ENCODE measurements at places on chromosomes 5 and 9.

GRCh38 chr9:124553738-124554137 lies 46.5 kb upstream of the NR5A1 start:
- DNase-seq, result no peak

DNA sequence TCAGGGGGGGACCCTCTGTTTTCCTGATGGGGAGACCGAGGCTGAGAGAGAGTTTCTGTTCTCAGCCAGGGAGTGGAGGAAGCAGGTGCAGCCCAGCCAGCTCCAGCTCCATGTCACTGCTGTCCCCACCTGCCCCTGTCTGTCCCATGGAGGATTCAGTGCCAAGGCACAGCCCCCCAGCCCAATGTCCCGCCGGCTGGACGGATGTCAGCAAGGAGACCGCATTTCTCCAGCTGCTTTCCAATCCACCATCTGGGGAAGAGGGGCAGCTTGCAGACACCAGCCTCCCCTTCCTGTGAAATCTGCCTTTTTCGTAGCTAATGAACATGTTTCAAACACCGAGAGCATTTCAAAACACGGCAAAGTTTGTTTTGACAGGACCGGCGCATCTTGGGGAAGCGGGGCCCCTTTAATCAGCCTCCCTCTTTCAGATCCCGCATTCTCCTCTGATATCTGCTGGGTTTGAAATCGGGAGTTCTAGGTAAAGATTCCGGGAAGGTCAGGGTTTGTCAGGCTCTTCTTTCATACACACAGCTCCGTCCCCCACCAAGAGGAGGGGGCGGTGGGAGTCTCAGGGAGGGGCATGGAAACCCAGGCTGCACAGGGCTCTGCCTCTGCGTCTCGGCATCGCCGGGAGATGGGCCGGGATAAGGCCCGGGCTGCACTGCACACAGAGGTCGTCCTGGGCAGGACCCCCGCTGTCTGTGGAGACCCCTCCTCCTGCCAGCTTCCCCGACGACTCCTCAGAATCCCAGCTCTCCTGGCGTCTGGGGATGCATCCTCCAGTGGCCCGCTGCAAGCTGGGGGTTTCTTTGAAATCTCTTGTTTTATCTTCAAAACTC lies 74.8 kb downstream of the NEK6 start:
- DNase-seq, result no peak

DNA sequence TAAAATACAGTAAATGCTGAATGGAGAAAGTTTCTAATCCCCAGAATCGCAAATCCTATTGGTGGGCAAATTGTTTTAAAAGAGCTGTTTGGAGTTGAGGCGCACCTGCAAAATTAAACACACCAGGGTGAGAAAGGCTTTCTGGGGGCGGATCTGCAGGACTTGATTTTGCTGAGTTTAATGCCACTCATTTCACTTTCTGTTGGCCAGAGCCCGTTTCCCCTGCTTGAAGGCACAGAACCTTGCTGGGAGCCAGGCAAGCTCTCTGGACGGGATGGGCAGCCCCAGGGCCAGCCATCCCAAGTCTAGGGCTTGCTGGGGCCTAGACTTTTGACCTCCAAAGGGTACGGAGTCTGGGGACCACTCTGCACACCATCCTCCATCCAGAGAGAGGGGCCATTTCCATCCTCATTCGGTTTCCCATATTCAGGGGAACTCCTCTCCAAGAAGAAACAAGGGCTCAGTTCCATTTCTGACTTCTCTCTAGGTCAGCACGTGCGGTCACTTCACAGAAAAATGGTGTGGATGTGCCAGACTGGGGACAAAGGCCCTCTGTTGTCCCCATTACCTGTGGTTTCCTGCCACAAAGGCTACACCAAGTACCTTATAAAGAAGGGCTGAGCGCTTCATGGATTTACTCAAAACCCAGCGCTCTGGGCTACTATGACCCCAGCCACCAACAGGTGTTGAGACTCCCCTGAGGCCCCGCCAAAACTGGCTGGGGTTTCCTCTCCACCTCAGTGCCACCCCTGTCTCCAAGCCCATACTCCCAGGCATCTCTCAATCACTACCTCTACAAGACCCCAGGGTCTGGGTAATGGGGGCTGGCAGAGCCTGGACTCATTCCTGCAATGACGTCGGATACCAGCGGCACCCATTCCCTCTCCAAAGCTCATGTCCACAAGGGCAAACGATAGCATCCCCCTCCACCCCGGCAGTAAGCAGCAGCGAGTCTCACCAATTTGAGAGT lies 170.0 kb downstream of the AUH start:
- no peak for DNase-seq

DNA sequence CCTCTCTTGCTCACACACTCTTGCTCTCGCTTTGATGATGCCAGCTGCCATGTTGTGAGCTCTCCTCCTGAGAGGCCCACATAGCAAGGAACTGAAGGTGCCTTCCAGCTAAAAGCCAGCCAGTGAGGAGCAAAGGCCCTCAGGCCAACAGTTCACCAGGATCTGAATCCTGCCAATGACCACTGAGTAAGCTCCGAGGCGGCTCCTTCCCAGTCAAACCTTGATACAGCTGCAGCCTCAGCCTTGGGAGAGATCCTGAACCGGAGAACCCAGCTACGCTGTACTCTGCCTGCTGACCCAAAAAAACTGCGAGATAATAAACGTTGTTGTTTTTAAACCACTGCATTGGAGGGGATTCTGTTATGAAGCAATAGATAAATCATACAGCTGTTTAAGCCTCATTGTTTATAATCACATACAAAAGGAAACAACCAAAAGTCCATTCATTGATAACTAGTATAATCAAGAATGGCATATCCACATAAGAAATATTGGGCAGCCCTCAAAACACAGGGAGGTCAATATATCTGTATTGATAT lies 49.0 kb upstream of the IFNK start:
- no peak for DNase-seq

- no peak for DNase-seq
Measured at GRCh38 chr5:10594591-10595210, 30.8 kb downstream of the ANKRD33B start.

GRCh38 chr5:63233911-63234310 lies 655.3 kb downstream of the LRRC70 start:
- no peak for DNase-seq

DNA sequence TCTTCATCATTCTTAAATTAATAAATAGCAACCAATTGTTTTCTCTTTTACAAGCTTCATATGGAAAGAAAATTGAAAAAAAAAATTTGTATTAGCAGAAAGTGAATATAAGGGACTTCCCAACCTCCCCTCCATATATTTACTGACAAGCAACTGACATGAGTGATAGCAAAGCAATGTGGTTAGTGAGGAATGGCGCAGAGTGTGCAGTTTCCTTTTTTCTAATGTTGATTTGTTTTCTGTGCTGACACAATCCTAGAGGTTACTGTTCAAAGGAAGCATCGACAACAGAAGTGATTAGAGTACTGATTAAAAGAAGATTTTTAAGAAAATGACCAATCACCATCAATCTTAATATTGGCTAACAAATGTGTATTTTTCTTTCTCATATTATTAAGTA lies 1.7 kb upstream of the PTGER4 start:
- DNase-seq, result no peak
